GOT3 (cell line): ENCODE measurements at places on chromosomes 3 and 15.

DNA sequence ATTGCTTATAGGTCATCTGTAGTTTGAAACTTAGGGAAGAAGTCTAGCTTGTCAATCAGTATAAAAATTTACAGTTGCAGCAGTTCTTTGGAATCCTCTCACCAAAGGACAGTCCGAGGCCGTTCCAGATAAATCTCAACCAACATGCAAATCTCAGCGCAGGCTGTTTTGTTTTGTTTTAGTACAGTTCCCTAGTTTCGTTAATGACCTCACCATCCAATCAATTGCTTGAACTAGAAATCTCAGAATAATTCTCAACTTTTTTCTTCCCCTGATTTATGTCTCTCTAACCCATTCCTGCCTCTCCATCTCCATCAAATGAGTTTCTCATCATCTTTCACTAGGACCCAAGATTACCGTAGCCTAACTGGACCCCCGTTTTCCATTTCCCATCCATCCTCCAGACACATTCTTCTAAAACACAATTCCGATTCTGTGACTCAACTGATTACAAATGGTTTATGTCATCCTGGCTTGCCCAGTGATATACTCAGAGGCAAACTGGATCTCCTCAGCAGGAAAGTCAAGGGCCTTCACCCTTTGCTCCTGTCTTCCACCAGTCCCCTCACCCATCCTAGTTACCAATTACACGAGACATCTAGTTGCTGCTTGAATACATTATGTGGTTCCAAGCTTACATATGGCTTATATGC is 1.3 kb downstream of the SMCO1 start:
- no peak for DNase-seq

DNA sequence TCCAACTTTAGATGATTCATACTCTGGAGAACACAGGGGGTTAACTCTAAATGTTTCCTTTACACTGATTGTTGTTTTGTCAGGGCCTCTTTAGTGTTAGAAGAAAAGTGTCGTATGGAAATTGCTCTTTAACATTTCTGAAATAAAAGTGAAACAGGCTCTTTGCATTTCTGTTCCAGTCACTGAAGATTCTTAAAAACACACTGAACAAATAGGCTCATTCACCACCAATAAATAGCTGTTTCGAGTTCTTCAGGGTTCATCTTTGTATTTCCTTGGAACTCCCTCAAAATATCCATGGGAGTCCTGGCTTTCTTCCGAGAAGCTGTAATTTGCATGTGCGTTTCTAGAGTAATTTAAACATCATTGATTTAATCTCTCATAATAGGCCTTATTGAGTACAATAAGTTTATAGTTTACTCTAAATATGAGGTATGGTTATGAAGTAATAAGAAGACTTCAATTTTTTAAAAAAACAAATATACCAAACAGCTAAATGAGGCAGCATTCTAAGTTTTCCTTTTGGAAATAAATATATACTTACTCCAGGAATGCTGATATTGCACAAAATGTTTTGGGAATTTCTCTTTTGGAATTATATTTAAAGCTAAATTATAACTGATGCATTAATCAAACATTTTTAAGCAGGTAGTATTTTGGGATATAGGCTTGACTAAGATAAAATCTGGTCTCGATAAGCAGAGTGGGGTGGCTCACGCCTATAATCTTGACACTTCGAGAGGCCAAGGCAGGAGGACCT is 327.4 kb downstream of the EPHA3 start:
- no peak for DNase-seq

DNA sequence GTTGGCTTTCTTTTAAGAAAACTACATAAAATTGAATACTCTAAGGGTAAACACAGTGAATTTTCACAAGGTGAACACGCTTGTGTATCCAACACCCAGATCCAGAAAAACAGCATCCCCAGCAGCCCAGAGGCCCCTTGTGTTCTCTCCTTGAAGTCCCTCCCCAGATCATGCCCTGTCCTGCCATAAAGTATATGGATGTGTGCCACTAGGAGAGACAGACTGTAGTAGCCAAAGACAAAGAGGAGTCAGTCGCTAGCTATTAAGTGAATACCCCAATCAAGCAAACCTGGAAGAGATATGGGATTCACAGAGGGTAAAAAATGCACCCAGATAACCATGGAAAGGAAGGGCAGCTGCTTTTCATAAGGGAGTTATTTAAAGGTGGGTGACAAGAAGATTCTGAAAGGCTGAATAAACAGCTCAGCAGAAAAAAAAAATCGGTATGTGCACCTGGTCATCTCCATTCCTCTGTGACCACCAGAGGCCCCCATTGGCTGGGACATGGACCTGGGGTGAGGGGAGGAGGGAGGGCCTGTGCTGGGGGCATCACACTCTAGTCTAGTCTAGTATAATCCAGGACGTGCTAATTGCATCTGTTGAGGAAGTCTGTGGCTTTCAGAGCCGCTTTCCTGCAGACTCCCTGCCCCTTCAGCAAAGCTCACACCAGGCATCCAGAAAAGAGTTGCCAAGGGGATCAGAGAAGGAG is 167.3 kb upstream of the NDN start:
- no peak for DNase-seq

DNA sequence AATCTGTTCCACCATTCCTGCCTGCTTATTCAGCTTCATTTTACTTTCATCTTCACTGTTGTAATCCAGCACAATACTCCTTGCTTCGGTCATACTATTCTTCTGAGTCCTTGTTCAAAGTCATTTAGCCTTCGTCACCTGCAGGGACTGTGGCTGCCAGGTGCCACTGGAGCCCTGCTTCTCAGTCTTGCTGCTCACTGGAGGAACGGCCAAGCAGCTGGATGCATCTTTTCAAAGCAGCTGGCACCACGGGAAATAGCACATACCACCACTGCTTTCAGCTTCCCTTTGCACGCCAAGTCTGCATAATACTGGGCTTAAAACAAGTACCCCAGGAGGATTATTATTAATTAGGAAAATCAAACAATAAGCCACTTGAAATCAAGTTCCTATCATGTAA is 287.6 kb downstream of the BCHE start:
- no peak for DNase-seq

DNA sequence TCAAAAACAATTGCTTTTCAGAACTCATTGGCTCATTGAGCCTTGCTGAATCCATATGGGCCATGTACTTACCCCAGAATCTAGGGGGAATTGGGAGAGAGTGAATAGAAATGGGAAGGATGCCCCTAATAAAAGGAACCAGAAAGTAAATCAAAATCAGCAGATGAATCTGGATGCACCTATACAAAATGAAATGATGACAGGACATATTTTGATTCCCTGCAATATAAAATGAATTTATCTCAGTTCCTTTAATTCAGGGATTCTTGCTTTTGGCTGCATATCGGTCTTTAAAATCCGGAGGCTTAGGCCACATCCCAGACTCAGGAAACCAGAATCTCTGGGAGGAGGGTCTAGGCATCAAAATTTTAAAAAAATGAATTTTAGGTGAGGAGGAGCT is 107.7 kb upstream of the NEO1 start:
- DNase-seq = no peak

DNA sequence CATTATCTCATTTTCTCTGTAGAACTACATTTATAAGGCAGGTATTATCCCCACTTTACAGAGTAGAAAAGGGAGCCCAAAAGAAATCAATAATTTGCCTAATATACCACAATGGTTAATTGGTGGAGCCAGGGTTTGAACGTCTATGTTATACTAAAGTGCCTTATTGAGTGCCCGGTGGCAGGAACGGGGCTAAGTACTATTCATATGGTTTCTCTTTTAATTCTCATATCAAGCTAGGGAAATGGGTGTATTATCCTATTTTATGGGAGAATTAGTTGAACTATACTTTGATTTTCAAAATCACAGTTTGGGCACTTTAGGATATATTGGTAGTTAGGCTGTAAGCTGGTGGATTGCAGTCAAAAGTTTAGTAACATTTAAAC is 1.5 kb downstream of the CEP97 start:
- DNase-seq = no peak

GRCh38 chr3:29512641-29513040 is 231.8 kb downstream of the RBMS3 start:
- DNase-seq = no peak

DNA sequence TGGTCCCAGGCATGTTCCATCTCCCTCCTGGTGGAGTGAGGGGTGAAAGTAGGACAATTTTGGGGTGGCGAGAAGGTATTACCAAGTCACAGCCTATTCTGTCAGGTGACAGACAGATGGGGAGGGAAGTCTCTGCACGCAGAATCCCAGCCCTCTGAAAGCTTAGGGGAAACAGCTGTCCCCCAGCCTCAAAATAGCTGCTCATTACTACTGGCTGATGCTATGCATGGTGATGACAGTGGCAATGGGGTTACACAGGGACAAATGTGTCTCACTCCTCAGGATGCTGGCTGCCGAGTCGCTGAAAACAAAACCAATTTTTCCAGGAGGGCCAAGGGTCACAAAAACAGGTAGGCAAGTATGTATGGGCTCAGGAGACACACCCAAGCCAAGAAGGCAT is 68.8 kb upstream of the OXTR start:
- DNase-seq = no peak
